Transverse colon (tissue), 4 donors: ENCODE measurements at places on chromosomes 4 and X. TPM values are rescaled to one million over a fixed set of nuclear protein-coding genes. Genes with fewer than 3 reads are reported as not detected.

The DCAF4L1 gene
- total RNA-seq = 0.14 TPM

The AREG gene
- 44.2 TPM for total RNA-seq

The SH3BP2 gene
- total RNA-seq = 92.6 TPM

The SPANXD gene
- total RNA-seq = not detected

The CCNA2 gene
- 2.4 TPM for total RNA-seq

The PCSK1N gene
- 16.1 TPM for total RNA-seq

The NUDT11 gene
- not detected for total RNA-seq

The SPATA4 gene
- not detected for total RNA-seq

The TCEAL2 gene
- total RNA-seq = 3.2 TPM

The SSX1 gene
- total RNA-seq = not detected
